Cardiac muscle cell (in vitro differentiated cells and primary cell): ENCODE measurements at places on chromosomes 11 and 22.

DNA sequence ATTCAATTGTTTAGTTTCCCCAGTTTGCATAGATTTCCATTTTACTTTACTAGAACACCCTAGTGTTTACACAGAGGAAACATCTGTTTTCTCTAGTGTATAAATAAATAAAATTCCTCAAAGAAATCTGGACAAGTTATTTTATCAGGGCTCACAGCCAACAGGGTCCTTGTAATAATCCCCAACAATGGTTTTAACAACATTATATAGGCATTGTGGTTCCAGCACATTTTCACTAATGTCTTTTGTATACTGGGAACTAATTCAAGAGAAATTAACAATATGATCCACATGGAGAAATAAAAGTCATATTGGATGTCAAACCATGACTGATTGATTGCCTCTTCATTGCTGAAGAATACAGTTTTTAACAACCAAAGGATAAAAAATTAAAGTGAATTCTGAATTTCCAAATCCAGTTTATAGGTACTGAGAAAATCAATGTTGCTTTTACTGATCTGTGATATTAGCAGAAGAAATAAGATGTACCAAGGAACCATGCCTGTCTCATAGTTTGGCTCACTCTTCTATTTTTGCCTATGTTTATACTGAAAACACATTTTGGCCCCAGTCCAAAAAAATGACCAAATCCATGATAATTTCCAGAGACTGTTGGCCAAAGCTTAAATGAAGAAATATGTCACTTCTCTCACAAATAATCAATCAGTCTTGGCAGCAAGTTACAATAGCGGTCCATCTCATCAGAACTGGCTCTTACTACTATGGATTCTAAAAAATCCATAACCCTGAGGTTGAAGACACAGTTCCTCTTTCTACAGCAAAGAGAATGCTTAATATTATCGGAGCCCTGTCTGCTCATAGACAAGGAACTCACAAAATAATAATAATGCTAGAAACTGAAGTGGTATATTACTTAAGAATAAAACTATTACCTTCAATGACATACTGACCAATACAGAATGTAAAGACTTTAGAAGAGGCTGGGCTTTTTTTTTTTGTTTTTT, 1.4 kb upstream of the MS4A13 start:
- no peak overlapping the region for H3K4me3 ChIP-seq
- no peaks in the 10 kb centered on the region for H3K27me3 ChIP-seq
- no peaks in the 10 kb centered on the region for H3K4me1 ChIP-seq
- no peaks in the 10 kb centered on the region for H3K36me3 ChIP-seq

DNA sequence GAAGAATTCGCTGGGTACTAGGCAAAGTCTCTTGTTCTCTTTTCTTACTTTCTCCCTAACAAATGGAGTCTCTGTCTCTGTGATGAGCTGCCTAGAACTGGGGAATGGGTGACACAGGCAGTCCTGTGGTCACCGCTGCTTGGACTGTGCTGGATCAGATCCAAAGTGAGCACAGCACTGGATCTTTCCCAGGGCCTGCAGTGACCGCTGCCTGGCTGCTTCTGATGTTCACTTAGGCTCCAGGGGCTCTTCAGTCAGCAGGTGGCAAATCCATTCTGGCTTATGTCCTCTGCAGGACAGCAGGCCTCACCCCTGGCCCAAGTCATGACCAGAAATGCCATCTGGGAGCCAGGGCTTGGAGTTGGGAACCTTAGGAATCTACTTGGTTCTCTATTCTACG, 61.5 kb downstream of the EXT2 start:
- H3K27ac ChIP-seq: no peak overlapping the region
- DNase-seq: no peak
- H3K4me3 ChIP-seq: no peak overlapping the region

DNA sequence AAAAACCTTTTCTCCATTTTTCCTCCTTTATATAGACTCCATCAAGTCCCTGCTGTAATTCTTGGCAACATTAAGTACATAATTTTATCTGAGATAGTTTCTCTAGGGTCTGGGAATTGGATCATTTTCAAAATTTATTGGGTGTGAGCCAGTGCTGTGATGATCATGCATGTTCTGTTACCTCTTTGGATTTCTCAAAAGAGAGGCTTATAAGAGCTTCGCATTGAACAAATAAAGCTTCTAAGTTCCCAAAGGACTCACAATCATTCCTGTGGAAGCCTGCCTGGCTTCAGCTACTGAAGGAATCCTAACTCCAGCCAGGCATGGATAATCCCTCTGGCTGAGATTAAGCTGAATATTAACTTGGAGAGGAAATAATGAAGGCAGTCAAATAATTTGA, 208.5 kb downstream of the RAB38 start:
- H3K4me3 ChIP-seq: no peak overlapping the region
- no peaks in the 10 kb centered on the region for H3K27me3 ChIP-seq
- H3K36me3 ChIP-seq: no peaks in the 10 kb centered on the region
- no peak overlapping the region for H3K27ac ChIP-seq
- peaks cover 6% of the 10 kb centered on the region for H3K4me1 ChIP-seq

DNA sequence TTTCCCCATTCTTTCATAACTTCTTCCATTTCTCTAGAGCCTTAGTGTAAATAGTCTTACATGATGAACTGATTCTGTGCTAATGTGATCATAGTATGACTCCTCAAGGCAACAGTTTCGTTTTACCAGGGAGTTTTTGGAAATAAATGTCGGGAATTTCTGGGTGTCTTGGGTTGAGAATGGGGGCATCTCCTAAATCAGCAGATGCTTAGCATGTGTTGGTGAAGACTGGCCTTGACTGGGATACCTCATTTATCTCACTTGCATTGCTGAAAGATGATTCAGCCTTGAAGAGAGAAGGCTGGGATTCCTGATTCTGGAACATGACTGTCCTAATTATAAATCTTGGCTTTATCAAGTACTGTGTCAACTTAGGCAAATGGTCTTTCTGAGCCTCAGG, 115.7 kb upstream of the C11orf87 start:
- H3K27ac ChIP-seq: no peak overlapping the region
- H3K4me1 ChIP-seq: no peaks in the 10 kb centered on the region
- H3K36me3 ChIP-seq: no peaks in the 10 kb centered on the region
- no peaks in the 10 kb centered on the region for H3K27me3 ChIP-seq

DNA sequence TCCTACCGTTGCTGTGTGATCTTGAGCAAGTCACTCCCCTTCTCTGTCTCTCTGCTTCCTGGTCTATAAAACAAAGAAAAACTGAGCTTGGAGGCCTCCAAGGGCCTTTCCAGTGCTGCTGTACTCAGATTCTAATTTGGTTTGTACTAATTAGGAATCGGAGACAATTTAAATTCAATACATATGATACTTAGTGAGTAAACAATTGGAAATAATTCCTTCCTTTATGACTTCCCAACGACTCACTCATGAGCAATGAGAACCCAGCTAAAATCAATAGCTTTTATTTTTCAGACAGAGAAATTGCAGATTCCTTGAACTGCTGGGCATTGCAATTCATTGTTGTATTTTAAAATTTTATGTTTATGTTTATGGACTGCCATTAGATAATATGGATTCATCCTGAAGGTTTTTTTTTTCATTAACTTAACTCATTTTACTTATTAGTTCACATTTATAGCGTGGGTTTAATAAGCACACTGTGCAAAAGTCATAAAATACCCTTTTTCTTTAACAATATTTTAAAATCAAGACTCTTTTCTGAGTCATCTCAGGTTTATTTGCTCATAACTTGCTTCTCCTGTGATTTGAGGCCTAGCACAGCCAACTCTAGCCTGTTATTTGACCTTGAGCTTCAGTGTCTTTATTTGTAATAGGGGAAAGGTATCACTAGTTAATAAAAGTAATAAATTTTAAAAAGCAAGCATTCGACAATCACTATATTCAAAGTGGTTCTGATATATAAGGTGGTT, 95.8 kb downstream of the TP53I11 start:
- no peaks in the 10 kb centered on the region for H3K36me3 ChIP-seq
- no peak overlapping the region for H3K4me3 ChIP-seq
- H3K27ac ChIP-seq: no peak overlapping the region
- DNase-seq: no peak

DNA sequence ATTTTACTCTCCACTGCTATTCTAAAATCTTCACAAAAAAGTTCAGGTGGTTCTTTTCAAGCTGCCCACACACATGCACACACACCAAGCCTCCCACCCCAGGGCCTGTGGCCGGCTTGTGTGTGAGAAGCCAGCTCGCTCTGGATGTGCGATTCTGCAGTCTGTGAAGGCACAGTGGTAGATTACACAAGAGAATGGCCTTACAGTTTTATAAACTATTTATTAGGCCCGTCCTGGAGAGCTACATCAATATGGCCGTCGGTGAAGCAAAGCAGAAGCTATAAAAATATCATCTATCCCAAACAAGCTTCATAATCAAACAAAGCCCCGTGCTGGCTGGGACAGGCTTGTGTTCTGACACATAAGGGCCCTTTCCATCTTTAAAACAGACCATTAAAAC, 240.5 kb downstream of the OPCML start:
- DNase-seq: no peak
- H3K27ac ChIP-seq: no peak overlapping the region
- no peaks in the 10 kb centered on the region for H3K36me3 ChIP-seq
- H3K4me1 ChIP-seq: no peaks in the 10 kb centered on the region
- no peaks in the 10 kb centered on the region for H3K27me3 ChIP-seq
- H3K4me3 ChIP-seq: no peak overlapping the region

GRCh38 chr11:65058012-65058411, 341 bp downstream of the NAALADL1 start:
- H3K36me3 ChIP-seq: no peaks in the 10 kb centered on the region
- no peak overlapping the region for H3K27ac ChIP-seq
- DNase-seq: no peak

GRCh38 chr11:72425053-72425980, 9.0 kb downstream of the CLPB start:
- H3K4me3 ChIP-seq: no peak overlapping the region
- H3K36me3 ChIP-seq: no peaks in the 10 kb centered on the region
- H3K27me3 ChIP-seq: no peaks in the 10 kb centered on the region
- no peak for DNase-seq
- H3K27ac ChIP-seq: no peak overlapping the region

DNA sequence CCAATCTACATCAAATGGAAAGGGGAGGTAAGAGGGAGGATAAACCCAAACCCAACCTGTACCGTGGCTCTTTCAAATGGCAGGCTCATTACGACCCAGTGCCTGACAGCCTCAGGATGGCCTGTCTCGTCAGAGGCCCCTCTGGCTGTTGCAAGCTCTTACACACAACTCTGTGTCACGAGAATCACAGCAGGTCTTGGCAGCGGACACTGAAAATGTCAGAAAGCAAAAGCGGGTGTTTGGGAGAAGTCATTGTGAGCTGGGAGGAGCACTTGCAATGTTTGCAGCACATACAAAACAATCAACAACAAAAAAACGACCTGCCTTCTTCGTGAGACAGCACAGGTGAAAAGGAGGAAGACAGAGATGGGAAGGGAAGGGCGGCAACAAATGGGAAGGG, 248.1 kb downstream of the OPCML start:
- H3K4me3 ChIP-seq: no peak overlapping the region
- no peaks in the 10 kb centered on the region for H3K27me3 ChIP-seq
- DNase-seq: no peak
- H3K27ac ChIP-seq: no peak overlapping the region

DNA sequence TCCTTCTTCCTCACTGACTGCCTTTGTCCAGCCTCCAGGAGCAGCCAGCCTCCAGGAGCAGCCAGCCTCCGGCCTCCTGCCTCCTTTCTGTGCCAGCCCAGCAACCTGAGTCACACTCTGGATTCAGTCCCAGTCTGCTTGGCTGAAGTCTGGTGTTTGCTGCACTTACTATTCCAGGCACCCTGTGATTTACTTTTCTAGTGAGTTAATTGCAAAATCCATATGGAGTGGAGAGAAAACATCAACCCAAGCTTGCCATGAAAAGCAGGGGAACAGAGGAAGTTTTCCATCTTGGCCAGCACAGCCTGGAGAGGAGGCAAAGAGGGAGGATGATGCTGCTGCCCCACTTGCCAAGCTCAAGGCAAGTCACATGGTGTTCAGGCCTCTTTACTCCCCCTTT, 400.5 kb downstream of the TENM4 start:
- no peak for DNase-seq
- peaks cover 12% of the 10 kb centered on the region for H3K4me1 ChIP-seq
- H3K27ac ChIP-seq: no peak overlapping the region

DNA sequence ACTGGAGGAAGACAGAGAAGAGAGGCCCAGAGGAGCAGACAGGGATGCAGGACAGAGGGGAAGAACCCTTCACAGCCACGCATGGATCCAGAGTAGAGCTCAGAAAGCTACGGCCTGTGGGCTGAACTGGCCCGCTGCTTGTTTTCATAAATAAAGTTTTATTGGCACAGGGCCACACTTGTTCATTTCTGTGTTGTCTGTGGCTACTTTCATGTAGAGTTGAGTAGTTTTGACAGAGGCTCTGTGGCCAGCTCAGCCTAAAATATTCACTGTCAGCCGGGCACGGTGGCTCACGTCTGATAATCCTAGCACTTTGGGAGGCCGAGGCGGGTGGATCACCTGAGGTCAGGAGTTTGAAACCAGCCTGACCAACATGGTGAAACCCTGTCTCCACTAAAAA, 26.2 kb upstream of the GAL start:
- H3K27me3 ChIP-seq: no peaks in the 10 kb centered on the region
- DNase-seq: peak; percentile 32
- H3K4me1 ChIP-seq: no peaks in the 10 kb centered on the region
